A673 (cell line): ENCODE measurements at places on chromosomes 7 and 10. TPM values are rescaled to one million over a fixed set of nuclear protein-coding genes. Genes with fewer than 3 reads are reported as not detected.

The FAM180A gene
- not detected in 2 replicates for total RNA-seq

GRCh38 chr7:81053623-81054022, 134.8 kb upstream of the SEMA3C start:
- H3K27me3 ChIP-seq: no peaks in the 10 kb centered on the region
- no peak overlapping the region for H3K4me3 ChIP-seq
- H3K4me1 ChIP-seq: no peaks in the 10 kb centered on the region

DNA sequence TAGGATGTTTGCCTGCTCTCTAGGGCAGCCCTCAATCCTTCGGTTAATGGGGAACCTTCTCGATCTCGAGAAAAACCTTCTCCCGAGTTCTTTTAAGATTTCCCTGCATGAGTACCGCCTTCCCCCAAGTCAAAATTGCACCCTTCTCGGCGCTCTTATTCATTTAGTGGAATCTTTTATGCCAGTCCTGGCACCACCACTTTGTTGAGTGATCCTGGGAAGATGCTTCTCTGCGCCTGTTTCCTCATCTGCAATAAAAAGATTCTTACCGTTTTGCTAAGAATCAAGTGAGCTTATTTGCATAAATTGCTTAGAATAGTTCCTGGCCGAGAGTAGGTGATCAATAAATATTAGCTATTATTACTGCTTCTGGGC, 697 bp downstream of the ARPC1A start:
- peak overlapping the region; percentile 77 for H3K4me3 ChIP-seq
- peaks cover 4% of the 10 kb centered on the region for H3K4me1 ChIP-seq
- DNase-seq: no peak
- H3K27ac ChIP-seq: peak overlapping the region; percentile 84
- H3K36me3 ChIP-seq: no peaks in the 10 kb centered on the region

GRCh38 chr7:158369290-158369689, 218.3 kb downstream of the PTPRN2 start:
- peaks cover under 1% of the 10 kb centered on the region for H3K27me3 ChIP-seq
- no peak for DNase-seq
- H3K4me3 ChIP-seq: no peak overlapping the region
- no peak overlapping the region for H3K27ac ChIP-seq
- no peaks in the 10 kb centered on the region for H3K36me3 ChIP-seq

GRCh38 chr10:31035266-31035798, 3.7 kb upstream of the ZNF438 start:
- peaks cover 3% of the 10 kb centered on the region for H3K4me1 ChIP-seq
- no peak overlapping the region for H3K4me3 ChIP-seq
- H3K36me3 ChIP-seq: no peaks in the 10 kb centered on the region
- H3K27ac ChIP-seq: no peak overlapping the region
- no peak for DNase-seq

DNA sequence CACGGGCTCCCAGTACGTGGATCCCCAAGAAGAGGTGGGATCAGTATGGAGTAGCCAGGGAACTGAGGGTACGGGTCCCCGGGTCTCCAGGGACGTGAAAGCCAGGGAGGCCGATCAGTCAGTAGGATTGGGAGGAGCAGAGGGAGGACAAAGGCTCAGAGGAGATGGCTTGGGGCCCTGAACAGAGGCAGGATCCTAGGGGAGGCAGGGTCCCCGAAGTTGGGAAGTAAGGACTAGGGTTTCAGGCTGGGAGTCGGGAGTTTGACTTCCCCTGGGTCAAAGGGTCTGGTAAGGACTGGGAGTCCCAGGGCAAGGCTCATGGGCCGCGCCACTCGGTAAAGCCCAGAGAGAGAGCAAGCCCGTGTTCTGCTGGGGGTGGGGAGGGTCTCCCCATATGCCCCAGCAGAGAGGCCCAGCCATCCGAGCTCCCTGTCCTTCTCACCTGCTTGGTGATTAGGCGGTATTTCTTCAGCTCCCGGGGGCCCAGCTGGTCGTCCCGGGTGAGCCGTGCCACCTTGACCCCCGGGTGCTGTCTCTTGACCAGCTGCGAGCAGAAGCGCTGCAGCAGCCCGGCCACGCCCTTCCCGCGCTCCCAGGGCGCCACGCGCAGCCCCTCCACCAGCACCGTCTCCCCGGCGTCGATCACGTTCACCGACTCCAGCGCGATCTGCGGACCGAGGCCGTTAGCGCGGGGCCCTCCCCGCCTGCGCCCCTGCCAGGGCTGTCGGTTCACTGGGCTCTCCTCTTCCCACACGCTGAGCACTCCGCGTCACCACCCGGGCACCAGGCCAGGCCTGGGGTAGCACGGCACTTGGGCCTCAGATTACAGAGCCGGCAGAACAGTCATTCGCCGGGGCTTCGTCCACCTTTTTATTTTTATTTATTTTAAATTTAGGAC, 7.0 kb downstream of the NAT16 start:
- H3K4me1 ChIP-seq: peaks cover 39% of the 10 kb centered on the region
- H3K27me3 ChIP-seq: peaks cover 59% of the 10 kb centered on the region
- peak overlapping the region; percentile 36 for H3K4me3 ChIP-seq
- DNase-seq: peak; percentile 83
- H3K27ac ChIP-seq: no peak overlapping the region

- no peak overlapping the region for H3K27ac ChIP-seq
Observed at GRCh38 chr10:79103129-79103528, 34.4 kb downstream of the ZMIZ1 start.

- no peak overlapping the region for H3K4me3 ChIP-seq
- no peak overlapping the region for H3K27ac ChIP-seq
- H3K4me1 ChIP-seq: no peaks in the 10 kb centered on the region
- H3K36me3 ChIP-seq: no peaks in the 10 kb centered on the region
Observed at GRCh38 chr10:80537086-80537735, 491 bp upstream of the SH2D4B start.
